AG09309 (cell line): ENCODE measurements at places on chromosomes 6 and 20.

DNA sequence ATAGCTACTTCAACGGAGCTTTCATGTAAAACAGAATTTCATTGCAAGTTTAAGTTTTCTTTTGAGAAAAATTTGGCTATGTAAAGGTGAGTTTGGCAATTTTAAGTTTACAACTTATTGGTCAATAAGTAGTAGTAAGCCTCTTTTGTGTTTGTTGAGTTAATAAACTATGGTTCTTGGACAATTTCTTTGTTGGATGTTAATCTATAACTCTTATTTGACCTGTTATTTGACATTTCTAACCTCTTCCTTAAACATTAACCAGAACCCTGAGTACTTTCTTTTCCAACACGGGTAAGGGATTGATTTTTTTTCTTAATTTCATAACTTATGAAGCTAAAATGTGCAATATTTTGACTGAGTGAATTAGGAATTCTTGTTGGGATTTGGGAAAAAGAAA, 354.4 kb downstream of the PRKN start:
- DNase-seq = no peak

DNA sequence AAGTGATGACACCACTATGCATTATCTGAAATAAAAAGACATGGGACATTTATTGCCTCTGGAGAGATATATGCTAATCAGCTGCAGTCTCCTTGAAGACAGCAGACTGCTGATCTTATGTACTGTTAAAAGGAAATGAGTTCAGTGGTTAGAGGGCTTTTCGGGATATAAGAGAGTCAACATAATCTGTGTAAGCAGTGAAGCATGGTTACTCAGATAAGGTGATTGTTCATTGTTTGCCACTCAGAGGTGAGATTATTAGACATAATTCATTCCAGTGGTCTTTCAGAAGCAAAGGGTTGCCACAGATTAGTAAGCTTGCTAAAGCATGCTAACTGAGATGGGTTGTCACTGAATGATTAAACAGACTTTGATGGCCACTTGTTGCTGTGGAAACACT, 1450.7 kb upstream of the ADGRB3 start:
- no peak for DNase-seq

GRCh38 chr6:76035713-76036112, 36.7 kb downstream of the IMPG1 start:
- DNase-seq = no peak

DNA sequence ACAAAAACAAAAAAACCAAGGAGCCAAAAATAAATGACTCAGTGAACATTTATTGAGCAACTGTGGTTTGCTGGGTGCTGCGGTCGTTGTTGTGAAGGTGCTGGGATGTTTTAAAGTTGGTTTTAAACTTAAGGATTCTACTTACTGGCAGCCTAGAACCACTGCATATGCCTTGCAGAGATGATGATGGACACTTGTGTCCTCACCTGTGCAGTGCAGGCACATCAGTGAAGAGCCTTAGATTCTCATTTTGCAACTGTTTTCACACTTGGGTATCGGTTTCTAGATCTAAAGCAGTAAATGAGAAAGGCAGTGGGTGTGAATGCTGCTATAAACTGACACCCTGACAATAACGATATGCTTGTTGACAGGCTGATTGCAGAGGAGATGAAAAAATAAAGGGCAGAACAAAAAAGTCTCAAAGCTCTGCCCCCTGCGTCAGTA, 68.8 kb downstream of the UTRN start:
- no peak for DNase-seq

GRCh38 chr20:9609887-9610502, 95.6 kb downstream of the LAMP5 start:
- peak; percentile 24 for DNase-seq

- no peak for DNase-seq
Observed at GRCh38 chr6:157758516-157759023, 64.5 kb upstream of the SNX9 start.

- DNase-seq = no peak
Observed at GRCh38 chr6:161954077-161954476, 680.2 kb upstream of the AGPAT4 start.

- DNase-seq = no peak
Observed at GRCh38 chr6:137798261-137798660, 68.8 kb upstream of the TNFAIP3 start.
